ENCODE measurements at places on chromosomes 13 and 19. TPM values are rescaled to one million over a fixed set of nuclear protein-coding genes. Genes with fewer than 3 reads are reported as not detected.

DNA sequence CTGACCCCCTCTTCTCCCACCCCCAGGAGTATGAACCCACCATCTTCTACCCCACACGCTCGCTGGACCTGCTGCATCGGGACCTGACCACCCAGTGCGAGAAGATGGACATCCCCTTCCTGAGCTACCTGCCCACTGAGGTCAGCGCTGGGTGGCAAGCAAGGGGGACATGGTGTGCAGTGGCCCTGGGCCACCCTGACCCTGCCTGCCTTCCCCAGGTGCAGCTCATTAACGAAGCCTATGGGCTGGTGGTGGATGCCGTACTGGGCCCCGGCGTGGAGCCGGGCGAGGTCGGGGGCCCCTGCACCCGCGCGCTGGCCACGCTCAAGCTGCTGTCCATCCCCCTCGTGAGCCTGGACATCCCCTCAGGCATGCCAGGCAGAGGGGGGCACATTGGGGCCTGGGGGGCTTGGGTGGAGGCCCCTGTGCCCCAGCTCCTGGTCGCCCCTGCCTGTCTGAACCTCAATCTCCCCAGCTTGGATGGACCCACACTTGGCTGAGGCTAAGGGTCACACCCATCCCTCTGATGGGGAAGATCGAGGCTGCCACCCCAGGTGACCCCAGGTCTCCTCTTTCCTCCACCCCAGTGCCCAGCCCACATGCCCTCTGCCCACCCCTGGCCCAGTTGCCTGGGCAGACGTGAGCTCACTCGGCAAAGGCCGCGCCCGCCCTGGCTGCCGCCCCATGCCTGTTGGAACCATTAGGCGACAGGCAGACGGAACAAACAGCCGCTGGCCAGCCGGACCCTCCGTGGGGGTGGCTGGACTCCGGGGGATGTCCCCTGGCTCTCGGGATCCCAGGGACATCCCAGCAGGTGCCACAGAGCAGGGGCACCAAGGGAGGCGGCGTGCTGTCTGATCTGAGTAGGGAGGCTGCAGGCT, 2.5 kb upstream of the CILP2 start:
- no peak for DNase-seq

- no peak for DNase-seq
Measured at GRCh38 chr13:73119612-73120011, 60.8 kb downstream of the KLF5 start.

DNA sequence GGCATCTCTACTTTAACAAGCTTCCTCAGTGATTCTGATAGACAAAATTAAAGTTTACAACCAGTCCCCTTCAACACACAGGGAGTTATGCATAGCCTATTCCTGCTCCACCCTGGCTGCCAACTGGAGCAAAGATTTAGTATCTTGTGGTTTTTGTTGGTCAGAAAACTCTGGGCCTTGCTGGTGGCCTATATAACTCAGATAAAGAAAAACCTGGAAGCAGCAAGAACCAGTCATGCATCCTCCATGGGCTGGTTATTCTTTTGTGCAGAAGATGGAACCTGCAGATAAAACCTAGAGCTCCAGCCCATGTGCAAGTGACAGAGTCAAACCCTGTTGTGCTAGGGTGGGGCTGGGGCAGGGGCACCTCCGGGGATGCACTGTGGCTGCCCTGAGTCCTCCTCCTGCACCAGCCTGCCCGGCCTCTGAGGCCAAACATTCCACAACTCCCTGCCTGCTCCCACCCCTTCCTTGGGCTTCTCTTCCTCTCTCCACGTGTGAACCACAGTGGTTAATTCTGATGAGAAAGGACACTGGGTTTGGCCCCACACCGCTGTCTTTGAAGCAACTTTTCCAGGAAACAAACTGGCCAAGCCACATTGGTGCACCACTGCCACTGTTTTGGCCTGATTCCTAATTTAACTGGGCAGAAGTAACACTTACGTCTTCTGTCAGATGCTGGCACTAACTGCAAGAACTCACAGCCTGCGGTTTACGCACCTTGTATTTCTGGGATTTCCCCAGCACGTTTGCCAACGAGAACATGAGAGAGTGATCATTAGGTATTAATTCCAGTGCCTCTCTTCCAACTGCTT, 23.3 kb upstream of the GGACT start:
- no peak for DNase-seq

DNA sequence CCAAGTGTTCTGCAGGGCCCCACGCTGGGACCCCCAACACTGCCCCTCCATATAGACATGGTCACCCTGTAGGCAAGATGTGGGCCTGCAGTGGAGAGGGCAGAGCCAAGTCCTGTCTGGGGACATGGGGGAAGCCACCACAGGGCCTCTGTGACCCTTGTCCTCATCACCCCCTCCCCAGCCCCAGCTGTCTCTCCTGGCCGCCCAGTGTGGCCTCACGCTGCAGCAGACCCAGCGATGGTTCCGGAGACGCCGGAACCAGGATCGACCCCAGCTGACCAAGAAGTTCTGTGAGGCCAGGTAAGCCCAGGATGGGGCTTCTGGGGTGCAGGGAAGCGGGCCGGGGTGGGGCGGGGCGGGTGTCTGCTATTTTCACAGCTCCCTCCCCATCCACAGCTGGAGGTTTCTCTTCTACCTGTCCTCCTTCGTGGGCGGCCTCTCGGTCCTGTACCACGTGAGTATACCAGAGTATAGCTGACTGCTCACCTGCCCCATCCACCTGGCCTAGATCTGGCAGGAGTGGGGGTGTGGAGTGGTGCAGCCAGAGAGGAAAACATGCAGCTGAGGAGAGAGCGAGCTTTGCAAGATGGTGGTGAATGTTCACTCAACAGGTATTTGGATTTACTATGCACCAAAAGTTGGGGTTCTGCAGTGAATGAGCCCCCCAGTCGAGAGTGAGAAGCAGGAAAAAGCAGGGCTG, 46.4 kb downstream of the CERS4 start:
- DNase-seq: no peak

GPC6 gene
- 1.1 TPM for total RNA-seq

- no peak for DNase-seq
Measured at GRCh38 chr13:76292726-76293125, 593.5 kb downstream of the KCTD12 start.

DNA sequence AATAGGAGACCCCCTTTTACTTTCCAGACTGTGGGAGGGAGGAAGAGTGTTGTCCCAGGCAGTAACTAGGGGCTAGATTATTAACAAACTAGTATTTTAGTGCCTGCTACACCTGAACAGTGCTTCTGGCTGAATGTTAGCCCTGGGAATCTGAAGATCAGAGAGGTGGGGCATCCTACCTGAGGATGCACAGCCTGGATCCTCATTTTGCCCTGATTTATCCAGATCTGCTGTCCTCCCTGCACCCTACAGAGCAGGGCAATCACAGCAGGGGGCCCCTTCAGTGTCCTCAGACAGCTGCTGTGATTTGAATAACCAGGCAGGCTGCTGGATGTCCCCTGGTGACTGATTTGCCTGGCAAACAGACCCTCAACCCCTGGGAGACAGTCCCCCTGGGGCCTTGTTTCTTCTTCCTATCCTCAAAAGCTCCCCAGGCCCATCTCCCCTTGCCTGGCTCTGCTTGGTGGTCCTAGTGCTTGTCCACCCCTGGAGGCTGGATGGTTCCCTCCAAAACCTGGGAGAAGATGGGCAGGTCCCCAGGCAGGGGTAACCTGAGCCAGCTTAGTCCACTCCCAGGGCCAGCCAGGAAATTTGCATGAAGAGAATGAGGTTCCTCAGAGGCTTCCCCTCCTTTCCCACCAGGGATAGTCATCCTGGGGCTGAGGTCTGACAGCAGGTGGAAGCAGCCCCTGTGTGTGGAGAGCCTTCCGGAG, at the start of gene OVOL3:
Gene OVOL3, plus strand, starts transcription at position 657 of the 713 bp plus-strand sequence. CDS start 60 bp downstream, outside the sequence.
- DNase-seq: no peak

PALM gene
- total RNA-seq: 1.1 TPM

ZNF415 gene
- 8.7 TPM for total RNA-seq
